ENCODE measurements at places on chromosomes 13 and 19. TPM values are rescaled to one million over a fixed set of nuclear protein-coding genes. Genes with fewer than 3 reads are reported as not detected.

GRCh38 chr19:39146091-39146490 lies 20.5 kb downstream of the PAK4 start:
- H3K27me3 ChIP-seq, result no peaks in the 10 kb centered on the region
- H3K27ac ChIP-seq, result peak overlapping the region; percentile 78
- H3K4me3 ChIP-seq, result peak overlapping the region; percentile 59

GRCh38 chr13:43009506-43009905 lies 13.9 kb upstream of the DNAJC15 start:
- no peak overlapping the region for H3K27ac ChIP-seq
- no peak for DNase-seq
- H3K36me3 ChIP-seq, result no peaks in the 10 kb centered on the region

DNA sequence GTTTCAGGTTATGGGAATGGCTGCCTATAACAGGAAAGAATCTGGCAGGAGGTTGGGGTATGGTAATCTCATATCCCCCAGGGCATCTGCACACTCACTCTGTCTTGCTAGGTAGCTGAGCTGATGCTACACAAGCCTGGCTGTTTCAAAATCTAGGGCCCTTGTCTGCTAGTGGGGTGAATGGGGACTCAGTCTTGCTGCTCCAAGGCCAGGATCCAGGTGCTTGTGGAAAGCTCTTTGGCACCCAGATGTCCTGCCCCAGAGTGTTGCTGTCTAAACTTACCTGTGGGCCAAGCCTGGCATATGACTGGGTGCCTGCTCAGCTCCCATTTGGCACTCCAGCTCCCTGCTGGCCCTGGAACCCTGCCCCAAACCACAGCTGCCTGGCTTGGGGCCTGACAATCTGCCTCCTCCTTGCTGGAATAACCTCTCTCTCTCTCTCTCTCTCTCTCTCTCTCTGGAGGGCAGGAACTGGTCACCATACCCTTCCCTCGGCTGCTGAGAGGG lies 158.1 kb upstream of the TSC22D1 start:
- no peaks in the 10 kb centered on the region for H3K27me3 ChIP-seq
- H3K4me1 ChIP-seq, result peaks cover 12% of the 10 kb centered on the region
- no peak for DNase-seq

GRCh38 chr13:113488283-113488682 lies 2.2 kb downstream of the DCUN1D2 start:
- H3K27ac ChIP-seq, result no peak overlapping the region
- DNase-seq, result no peak
- H3K27me3 ChIP-seq, result no peaks in the 10 kb centered on the region
- no peaks in the 10 kb centered on the region for H3K36me3 ChIP-seq
- peaks cover 34% of the 10 kb centered on the region for H3K4me1 ChIP-seq
- no peak overlapping the region for H3K4me3 ChIP-seq

NOSIP gene
- total RNA-seq, result 46.8 TPM

ZNF99 gene
- not detected for total RNA-seq

GRIK5 gene
- 22.3 TPM for total RNA-seq

KL gene
- total RNA-seq, result 1.1 TPM

ZNF844 gene
- 4.7 TPM for total RNA-seq

SERP2 gene
- total RNA-seq, result 3.9 TPM
